ENCODE measurements at places on chromosomes 5 and 9.

- DNase-seq, result no peak
Observed at GRCh38 chr9:116555119-116555518, 132.0 kb upstream of the TRIM32 start.

DNA sequence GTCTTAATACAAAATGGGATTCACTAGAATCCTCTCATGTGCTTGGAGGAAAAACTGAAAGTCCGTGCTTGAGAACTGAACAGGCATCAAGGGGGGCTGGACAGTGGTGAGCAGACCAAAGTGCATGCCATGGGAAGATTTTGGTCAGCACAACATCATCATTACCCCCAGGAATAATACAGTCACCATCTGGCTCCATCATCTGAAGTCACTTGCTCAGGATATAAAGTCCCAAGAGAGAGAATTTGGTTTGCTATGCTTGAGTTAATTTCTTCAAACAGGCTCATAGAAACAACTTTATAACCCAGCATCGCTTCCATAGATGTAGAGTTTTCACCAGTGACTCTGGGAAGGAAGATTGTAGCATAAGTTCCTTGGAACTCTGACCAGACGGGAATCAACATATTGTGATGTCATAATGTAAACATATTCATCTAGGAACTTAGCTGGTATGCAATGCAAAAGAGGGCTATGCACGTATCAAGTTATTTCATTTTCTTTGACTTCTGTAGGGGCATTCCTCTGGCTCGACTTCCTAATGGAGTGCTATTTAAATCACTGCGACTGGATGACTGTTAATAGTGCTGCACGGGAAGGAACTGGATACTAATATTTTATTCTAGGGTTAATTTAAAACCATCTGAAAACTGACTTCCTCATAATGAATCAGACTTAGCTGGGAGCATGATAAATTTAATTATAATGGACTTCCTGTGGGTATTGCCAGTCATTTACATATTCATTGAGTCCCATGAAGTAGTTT lies 145.2 kb downstream of the MTRR start:
- no peak for DNase-seq

GRCh38 chr5:9838916-9839315 lies 208.8 kb upstream of the TAS2R1 start:
- DNase-seq, result no peak

GRCh38 chr5:74167206-74167929 lies 473.2 kb downstream of the ENC1 start:
- DNase-seq, result no peak

DNA sequence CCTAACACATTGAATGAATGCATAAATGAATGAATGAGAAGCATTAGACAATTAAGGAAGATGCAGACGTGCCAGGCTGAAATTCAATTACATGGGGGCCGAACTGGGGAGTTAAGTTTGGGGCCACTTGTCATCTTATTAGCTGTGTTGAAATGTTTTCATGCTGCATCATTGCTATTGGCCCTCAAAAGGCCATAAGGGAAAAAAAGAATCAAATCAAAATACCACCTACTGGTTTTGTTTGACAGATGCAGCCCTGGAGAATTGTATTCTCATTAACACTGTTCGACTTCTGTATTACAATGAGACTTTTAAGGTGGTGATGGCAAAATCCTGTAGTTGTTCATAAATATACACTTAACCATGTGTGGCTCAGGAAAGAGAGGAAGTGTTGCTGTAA lies 38.4 kb downstream of the UBE2QL1 start:
- no peak for DNase-seq

DNA sequence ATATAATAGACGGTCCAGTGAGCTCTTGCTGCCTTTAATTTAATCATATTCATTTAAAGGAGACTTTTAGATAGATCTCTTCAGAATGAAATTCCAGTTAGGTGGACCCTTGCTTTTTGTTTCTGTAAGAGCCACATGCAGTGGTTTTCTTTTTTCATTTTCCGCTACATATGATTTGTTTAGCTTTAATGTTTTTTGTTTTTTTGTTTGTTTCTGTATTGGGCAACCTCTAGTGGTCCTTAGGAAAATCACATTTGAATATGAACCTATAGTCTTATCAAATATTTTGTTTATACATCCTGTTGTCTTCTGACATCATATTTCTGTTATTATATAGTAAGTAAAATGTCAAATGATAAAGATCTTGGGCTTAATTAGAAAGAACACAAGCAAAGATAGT lies 150.8 kb downstream of the HACD4 start:
- DNase-seq, result no peak

DNA sequence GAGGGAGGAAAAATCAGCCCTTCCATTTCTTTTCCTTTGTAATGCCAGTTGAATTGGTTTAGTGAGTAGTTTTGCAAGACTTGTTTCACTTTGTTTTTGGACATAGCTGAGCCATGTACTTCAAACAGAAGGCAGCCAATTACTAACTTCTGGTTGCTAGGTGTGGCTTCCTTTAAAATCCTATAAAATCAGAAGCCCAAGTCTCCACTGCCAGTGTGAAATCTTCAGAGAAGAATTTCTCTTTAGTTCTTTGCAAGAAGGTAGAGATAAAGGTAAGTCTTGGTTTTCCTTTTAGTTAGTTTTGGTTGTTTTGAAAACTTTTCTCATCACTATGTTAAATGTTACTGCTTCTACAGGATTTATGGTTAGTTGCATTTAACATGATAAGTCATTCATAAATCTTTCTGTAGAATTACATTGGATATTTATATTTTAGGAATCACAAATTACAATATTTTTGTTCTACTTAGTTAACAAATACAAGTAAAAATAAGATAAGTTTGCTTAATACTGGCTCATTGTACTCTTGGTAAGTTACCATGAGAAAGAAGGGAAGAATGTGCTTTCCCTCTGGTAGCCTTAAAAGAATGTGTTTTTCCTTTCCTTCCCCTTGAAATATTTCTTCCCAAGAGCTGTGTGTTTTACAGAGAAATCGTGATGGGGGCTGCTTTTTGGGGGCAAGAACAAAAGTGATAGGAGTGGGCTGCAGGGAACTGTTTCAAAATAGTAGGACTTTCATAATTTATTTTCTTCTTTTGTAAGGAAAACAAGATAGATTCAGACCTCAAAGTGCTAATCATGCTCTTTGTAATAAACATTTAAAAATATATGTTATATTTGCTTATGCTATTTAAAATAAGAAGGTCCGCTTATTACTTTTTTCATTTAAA lies at the start of gene ANXA1:
TSS of gene ANXA1 (plus strand) at position 213 of the 890 bp plus-strand sequence. CDS start 6,671 bp downstream, outside the sequence.
- DNase-seq, result no peak

DNA sequence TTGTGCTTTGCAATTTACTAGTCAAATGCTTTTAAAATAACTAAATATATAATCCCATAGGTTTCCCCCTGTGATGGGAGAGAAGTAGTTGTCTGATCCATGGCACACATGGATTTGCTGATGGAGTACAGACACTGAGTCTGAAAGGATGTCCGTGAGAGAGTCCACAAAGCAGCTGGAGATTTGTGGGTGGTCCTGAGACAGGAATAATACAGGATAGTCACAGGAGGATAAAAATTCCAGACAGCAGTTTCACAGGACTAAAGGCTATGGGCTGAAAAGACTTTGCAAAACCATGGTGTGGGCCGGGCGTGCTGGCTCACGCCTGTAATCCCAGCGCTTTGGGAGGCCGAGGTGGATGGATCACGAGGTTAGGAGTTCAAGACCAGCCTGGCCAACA lies 58.7 kb upstream of the ZFR start:
- no peak for DNase-seq

- no peak for DNase-seq
Observed at GRCh38 chr5:168537176-168537575, 8.1 kb downstream of the FBLL1 start.

DNA sequence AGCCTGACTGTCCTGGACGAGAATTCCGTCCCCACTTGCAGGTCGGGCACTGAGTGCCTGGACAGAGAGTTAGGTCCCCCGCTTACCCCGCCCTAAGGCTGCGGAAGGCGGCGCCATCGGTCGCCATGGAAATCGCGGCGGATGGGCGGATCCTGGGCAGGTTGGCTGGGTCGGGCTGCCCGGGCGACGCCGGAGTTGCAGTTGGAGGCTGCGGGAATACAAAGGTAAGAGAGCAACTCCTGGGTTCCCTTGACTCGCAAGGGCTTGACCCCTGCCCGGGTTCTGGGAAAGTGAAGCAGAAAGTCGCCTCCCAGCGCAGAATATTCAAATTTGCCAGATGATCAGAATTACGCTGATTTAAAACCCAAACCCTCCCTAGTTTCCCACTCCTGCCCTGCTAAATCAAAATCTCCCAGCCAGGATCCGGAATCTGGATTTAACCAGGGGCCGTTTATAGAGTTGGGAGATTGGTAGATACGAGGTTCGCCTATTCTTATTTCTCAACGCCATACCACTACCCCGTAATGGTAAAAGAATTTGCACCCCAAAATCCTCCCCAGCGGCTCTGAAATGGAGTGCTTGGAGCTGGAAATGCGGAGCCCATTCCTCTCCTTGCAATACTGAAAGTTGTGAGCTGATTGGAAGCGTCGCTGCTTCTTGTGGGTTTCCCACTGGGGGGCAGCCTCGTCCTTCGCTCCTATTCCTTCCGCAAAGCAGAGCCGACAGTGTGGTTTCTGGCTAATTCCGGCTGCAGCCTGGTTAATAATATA lies 156.4 kb upstream of the RASEF start:
- DNase-seq, result no peak

DNA sequence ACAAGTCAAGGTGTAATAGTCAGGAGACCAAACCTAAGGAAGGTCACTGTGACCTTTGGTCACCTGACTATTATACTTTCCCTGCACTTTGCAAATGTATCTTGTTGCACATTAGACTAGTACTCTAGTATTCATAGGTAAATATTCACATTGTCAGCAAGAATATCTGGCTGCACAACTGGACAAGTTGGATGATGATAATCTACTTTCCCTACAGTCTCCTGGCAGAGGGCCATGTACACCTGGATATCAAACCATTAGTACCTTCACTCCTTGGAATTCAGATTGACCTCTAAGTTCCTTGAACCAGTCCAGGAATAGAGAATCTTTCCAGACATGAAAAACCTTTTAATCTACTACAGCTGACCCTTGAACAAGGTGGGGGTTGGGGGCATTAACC lies 344.8 kb downstream of the DEPDC1B start:
- DNase-seq, result no peak

DNA sequence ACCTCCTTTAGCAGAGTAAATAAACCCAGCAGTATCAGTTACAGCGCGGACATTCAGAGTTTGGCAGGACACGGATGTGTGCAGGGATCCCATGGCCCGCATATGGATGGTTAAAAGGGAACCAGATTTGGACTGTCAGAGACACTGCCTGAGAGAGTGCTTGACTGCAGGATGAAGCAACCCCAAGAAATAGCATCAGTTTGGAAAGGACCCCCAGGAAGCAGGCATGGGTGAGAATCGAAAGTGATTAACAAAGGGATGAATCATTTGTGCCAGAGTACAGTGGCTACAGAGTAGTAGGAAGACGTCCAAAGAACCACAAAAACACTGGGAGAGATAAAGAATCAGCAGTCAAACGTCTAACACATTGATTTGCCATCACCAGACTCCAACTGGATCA lies 5.5 kb downstream of the C7 start:
- no peak for DNase-seq

GRCh38 chr5:169149317-169149716 lies 151.6 kb downstream of the SLIT3 start:
- no peak for DNase-seq

DNA sequence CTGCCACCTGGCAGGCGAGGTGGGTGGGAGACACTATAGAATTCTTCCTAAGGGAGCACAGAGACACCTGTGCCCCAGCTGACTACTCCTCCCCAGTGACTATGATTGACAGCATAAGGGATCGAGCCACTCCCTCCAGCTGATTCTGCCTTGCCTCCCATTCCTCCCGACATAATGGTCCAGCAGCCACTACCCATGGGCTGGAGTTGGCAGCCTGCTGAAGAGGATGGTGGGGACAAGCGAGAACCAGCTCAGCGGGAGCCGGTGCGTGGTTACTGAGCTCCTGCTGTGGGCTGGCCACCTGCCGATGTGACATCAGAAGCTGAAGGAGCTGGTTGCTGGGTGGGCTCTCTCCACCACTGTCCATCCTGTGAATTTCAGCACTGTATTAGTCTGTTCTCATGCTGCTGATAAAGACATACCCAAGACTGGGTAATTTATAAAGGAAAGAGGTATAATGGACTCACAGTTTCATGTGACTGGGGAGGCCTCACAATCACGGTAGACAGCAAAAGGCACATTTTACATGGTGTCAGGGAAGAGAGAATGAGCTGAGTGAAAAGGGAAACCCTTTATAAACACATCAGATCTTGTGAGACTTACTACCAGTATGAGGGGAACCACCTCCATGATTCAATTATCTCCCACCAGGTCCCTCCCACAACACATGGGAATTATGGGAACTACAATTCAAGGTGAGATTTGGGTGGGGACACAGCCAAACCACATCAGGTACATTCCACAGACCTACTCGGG lies 12.1 kb upstream of the NCS1 start:
- no peak for DNase-seq

GRCh38 chr5:125261505-125262250 lies 515.2 kb upstream of the ZNF608 start:
- no peak for DNase-seq

DNA sequence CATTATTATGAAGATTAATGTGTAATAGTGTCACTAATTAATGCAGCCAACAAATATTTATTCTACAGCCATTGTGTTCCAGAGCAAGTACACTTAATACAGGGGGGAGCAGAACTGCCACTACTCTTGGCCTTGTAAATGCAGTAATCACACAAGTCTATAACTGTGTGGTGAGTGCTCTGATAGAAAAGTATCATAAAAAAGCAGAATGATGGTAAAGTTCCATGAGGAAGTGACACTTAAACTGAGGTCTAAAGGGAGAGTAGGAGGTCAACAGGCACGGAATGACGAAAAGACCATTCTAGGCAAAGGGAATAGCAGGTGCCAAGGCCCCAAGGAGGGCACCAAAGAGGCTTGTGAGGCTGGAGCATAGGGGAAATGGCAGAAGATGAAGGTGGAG lies 142.9 kb downstream of the OSTF1 start:
- no peak for DNase-seq

- no peak for DNase-seq
Observed at GRCh38 chr9:82588301-82589180, 474.4 kb downstream of the RASEF start.

DNA sequence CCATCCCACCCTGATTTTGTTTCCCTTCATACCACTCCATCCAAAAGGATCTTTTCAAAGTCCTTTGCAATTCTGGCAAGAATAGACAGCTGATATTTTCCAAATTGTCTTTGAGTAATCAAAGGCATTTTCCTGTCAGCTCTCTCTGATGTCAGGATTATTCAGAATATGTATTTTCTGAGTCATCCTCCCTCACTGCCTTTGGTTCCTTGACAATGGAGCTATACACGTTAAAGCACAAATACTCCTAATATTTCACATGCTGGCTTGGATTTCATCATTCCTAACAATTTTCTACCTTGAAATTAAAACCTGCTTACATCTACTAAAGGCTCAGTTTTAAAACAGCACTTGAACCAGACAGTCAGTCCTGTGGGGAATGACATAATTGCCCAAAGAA lies 379.4 kb downstream of the GADD45G start:
- no peak for DNase-seq

- DNase-seq, result no peak
Observed at GRCh38 chr5:86452251-86452650, 165.5 kb upstream of the COX7C start.

DNA sequence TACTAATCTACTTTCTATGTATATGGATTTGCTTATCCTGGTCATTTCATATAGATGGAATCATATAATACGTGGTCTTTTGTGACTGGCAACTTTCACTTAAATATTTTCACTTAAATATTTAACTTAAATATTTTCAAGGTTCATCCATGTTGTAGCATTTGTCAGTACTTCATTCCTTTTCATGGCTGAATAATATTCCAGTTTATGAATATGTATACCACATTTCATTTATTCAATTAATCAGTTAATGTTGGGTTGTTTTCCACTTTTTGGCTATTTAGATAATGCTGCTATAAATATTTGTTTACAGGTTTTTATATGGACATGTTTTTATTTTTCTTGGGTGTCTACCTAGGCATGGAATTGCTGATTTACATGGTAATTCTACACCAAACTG lies 7.7 kb downstream of the PRRC1 start:
- DNase-seq, result no peak
